Erythroblast (primary cell): ENCODE measurements at places on chromosomes 6 and 20.

DNA sequence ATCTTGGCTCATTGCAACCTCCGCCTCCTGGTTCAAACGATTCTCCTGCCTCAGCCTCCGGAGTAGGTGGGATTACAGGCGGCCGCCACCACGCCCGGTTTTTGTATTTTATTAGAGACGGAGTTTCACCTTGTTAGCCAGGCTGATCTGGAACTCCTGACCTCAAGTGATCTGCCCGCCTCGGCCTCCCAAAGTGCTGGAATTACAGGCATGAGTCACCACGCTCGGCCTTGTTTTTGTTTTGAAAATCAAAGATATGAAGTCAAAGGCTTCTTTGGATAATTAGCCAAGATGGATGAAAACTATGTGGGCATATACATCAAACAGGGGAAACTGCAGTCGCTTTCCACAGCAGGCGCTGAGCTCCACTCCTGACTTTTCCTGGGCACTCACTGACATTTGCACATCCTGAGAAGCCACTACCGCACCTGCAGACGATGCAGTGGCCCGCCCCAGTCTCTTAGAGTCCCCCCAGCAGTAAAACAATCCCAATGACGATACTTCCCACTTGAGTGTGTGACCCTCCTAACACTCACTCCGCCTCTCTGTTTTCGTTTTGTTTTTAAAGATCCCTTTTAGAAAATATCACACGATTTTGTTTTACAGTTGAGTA lies 44.1 kb downstream of the GJA1 start:
- no peak for DNase-seq

DNA sequence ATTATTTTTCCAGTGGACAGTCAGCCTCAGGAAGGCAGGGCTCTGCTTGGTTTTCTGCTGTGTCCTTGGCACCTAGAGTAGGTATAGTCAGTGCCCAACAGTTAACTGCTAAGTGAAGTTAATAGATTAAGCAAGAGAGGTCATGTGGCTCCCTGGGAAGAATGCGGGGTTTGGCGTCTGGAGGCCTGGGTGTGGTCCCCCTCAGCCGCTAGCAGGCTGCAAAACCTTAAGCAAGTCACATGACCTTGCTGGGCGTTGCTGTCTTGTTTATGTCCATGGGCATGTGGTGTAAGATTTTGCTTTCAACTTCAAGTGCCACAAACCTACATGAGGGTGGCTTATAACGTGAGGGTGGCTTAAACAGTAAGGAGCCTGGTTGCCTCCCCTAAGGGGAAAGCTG lies 75.5 kb upstream of the SCP2D1 start:
- peak; percentile 64 for DNase-seq

DNA sequence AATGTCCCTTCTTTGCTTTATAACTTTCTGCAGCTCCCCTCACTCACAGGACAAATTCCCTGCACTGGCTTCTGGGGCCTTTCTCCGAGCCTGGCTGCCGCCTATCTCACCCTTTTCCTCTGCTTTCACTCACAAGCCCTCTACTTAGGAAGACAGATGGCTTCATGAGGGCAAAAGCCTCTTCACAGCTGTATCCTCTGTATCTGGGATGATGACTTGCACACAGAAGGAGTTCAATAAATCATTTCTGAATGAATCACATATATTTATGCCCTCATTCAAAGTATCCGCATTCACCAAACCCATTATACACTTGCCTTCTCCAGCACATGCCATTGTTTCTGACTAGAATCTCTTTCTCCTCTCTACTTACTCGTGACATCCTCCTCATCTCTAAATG lies 159.0 kb upstream of the RIPOR2 start:
- no peak for DNase-seq

- no peak for DNase-seq
Observed at GRCh38 chr6:16688984-16689636, 72.2 kb downstream of the ATXN1 start.

DNA sequence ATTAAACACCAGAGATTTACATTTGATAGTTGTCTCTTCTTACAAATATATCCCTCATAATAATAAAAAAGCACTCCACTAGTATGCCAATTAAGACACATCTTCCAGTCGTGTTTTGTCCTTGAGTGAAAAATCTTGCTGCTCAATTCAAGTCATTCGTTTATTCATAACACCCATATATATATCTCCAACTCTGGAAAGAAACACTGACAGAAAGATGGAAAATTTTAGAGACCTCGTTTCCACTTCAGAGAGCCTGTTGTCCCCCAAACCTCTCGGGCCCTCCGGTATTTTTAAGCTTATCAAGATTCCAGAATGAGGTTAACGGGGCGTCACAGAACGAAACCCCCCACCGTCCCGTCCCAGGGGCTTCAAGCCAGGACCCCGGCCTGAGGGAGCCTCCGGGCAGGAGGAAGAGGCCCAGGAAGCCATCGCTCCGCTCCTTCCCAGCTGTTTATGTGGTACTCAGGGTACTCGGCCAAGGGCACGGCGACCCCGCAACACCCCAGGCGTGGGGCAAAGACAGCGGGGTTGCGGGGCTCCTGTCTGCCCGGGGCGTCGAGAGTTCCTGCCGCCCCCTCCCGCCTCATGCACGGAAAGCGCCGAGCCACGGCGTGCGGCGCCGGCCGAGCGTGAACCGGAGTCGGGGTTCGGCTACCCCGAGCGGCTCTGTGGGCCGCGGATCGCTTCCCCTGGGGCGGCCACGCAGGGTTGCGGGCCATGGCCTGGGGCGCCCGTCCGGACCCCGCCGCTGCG lies 623 bp upstream of the SNX9 start:
- peak; percentile 77 for DNase-seq

DNA sequence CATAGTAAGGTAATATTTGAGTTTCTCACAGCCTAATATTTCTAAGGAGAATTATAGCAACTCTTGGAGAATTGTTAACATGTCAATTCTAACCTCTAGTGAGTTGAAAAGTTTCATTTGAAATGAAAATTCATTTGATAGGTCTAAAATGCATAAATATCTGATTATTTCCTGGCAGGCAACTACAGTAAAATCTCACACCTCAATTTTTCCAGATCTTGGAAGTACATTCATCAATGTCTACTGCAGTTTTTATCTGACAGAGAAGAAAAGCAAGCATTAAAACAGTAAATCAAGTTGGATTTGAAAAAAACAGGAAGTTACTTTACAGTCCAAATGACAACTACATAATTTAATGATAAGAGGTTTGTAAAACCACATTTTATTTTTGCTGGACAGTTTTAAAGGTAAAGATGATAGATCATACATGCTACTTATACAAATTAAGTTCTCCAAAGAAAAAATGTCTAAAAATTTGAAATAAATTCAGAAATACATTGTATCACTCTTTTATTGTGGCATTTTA lies 631.3 kb downstream of the EYS start:
- no peak for DNase-seq

DNA sequence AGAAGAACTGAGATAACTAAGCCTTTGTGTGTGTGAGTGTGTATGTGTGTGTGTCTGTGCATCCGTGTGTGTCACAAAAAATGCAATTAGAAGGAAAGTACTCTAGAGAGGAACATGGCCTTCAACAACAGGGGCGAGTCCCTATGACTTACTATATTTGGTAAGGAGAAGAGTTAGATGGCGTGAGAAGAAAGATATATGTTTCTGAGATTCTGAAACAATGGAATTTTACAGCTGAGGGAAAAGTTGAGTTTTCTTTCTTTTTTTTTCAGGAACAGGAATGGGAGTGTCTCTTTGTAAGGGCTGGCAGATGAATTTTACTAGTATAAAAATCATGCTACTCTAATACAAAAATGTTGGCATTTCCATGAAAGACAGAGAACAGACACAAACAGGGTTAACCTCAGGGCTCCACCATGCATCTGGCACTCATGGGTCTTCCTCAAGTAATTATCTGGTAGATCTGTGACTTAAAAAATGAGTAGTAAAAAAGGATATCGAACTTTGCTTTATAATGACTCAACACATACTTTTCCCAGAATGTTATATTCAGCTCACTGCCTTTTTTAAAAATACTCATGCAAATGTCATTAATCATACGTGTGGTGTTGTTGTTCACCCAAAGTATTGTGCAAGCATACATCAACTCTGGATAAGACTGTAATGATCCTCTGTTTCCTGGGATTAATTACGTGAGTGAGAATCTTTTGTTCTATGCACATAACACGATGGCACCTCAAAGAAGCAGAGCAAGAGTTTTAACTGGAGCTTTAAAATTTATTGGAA lies 12.8 kb upstream of the SASH1 start:
- DNase-seq = no peak

GRCh38 chr20:58195047-58195446 lies 33.4 kb downstream of the ANKRD60 start:
- no peak for DNase-seq

DNA sequence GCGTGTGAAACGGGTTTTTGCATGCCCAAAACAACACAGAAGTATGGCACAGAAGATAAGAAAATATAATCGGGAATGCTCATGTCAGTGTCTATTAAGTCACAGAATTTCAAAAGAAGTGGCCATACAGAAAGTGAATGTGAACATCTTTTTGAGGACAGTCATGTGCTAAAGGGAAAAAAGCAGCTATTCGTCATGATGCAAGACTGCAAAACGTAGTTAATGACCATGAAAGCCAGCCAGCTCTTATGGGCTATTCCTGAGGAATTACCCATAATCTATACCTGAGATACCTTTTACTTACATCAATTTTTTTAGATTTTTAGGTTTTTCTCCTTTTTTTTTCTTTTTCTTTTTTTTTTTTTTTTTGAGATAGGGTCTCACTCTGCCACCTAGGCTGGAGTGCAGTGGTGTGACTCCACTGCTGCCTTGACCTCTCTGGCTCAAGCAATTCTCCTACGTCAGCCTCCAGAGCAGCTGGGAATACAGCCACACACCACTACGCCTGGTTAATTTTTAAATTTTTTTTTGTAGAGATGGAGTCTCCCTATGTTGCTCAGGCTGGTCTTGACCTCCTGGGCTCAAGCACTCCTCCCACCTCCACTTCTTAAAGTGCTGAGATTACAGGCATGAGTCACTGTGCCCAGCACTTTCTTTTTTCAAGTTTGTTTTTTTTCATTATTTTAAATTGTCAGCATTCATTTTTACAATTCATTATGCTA lies 18.1 kb upstream of the ZBP1 start:
- DNase-seq = no peak

GRCh38 chr6:43771858-43772680 lies 2.1 kb downstream of the VEGFA start:
- DNase-seq = peak; percentile 80

- DNase-seq = peak; percentile 57
Observed at GRCh38 chr20:45300961-45301360, 5.7 kb upstream of the RBPJL start.

DNA sequence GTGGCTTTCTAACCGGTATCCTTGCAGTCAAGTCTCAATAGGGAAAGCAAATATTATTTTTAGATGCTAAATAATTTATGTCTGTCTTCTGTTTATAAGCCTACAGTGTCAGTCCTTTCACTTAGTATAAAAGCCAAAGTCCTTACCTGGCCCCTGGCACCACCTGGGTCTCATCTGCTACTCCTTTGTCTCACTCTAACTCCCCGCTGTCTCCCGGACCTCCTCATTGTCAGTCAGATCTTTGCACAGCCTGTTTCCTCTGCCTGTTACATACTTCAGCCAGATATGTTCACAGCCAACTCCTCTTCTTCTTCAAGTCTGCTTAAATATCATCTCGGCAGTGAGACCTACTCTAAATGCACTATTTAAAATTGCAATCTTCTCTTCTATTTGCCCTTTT lies 84.2 kb downstream of the THEMIS start:
- no peak for DNase-seq

DNA sequence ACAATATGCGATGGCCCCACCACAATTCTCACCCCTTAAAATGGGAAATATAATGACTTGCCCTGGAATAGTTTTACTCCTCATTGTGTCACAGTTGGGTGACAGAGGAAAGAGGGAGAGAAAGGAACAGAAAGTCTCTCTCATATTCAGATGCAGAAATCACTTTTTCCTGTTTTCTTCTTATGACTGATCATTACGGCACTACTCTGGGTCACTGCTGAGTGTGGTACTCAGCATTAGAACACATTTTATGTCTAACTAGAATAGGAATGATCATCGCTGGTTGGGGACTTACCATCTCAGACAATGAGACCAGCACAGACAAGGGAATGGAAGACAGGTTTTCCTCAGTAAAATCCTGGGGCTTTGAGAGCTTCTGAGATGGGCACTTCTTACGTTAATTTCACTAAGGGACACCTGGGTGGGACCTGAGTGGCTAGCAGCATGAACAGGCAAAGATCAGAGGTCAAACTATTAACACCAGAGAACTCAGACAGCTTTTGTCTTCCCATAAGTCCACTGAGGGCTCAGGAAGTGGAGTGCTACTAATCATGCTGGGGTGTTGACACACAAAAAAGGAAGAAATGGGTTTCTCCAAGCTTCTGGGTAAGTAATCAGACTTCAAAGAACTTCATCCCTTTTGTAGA lies 54.9 kb upstream of the ARHGAP18 start:
- no peak for DNase-seq

DNA sequence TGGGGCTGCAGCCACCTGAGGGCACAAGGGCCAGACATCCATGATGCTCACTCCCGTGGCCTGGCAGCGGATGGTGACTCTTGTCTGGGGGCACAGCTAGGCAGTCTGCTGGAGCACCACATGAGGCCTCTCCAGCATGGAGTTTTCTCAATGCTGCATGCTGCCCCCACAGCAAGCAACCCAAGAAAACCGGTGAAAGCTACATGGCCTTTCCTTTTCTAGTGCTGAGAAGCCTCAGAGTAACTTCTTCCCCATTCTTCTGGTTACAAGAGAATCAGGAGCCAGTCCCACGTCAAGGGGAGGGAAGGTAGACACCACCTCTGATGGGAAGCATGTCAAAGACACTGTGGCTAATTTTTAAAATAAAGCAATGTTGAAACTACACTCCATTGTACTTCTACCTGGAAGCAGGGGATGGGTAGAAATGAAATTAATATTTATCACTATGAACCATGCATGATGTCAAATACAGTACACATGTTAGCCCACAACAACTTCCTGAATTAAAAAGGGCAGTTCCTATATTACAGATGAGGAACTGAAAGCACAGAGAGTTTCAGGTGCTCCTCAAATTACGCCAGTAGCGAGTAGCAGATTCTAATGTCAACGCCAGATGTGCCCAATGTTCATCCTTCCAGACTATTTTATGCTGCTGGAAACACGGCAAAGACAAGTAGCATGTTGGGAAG lies 101.5 kb downstream of the LAMP5 start:
- no peak for DNase-seq

GRCh38 chr20:48278961-48279481 lies 493.7 kb upstream of the SULF2 start:
- DNase-seq = no peak

DNA sequence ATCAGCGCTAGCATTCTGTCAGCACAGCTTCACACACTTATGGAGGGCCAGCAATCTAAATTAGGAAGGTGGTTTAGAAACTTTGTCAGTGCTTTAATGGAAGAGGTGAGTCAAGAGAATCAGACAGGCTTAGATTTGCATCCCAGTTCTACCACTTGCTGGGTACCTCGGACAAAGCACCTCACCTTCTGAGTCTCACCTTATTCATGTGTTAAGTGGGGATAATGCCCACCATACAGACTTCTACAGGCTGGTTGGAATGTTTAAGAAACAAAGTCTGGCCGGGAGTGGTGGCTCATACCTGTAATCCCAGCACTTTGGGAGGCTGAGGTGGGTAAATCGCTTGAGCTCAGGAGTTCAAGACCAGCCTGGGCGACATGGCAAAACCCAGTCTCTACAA lies 12.2 kb upstream of the STK35 start:
- no peak for DNase-seq

- no peak for DNase-seq
Observed at GRCh38 chr6:6392214-6393068, 72.0 kb upstream of the F13A1 start.

GRCh38 chr6:123546537-123546936 lies 90.2 kb downstream of the TRDN start:
- DNase-seq = no peak

- DNase-seq = no peak
Observed at GRCh38 chr6:134361011-134361410, 43.1 kb upstream of the SGK1 start.
